Right kidney (tissue), 9 donors: ENCODE measurements at places on chromosomes 6 and 20.

- DNase-seq: no peak
Measured at GRCh38 chr20:4896971-4897497, 104.3 kb downstream of the SLC23A2 start.

DNA sequence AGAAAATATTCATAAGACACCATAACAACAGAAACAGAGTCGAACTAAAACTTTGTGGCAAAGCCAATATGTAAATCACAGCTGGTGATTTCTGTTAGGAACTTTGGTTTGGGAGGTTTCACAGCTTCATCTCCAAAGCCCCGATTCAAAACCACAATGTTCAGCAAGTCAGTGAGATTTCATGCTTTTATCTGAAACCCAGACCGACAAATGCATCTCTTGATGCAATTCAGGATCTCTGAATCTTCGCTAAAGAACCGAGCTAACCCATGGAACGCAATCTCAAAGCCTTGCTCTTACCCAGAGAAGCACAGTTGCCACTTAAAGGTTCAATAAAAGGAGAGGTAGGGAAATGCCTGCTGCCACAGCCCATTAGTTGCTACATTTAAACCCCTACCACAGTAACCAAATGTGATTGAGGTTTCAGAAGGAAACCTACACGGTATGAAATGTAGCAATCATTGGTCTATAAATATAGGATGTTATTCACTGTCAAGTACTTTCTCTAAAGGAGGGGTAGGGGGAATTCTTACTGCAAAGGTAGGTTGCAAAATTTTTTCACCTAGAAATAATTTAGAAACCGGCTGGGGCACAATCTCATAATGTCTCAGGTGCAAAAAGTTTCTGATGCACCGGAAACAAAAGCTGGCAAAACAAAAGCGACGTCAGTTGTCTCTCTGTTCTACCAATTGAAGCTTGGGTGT lies 381.0 kb upstream of the ARID1B start:
- no peak for DNase-seq

GRCh38 chr6:43992126-43992663 lies 135.1 kb downstream of the MRPL14 start:
- no peak for DNase-seq

DNA sequence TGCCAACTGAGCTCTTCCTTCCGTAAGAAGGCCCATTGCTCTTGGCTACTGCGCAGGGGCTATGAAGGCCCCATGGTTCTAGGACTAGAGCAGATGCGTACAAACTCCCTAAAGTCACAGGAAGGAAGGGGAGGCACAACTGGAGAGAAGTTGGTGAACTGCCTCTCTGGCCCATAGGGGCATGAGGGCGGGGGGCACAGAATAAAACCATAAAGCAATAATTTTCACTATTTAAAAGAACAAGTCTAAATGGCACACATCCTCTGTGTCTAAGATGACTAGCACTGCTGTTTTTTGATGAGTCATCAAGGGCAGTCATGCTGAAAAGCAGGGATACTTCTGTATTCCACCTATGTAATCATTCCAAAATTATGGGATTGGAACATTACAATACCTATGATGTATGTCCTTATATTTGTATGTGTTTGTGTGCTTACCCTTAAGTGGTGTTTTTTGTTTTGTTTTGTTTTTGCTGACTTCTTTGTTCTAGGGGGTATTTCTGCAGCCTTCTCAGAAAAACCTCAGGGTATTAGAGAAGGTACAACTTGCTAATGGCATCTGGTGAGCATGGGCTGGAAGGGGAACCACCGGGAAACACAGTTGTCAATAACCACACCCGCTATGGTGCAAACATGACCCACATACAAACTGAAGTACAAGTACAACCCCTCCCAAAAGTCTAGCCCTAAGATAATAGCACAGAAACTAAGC lies 36.9 kb downstream of the B4GALT5 start:
- DNase-seq: no peak

DNA sequence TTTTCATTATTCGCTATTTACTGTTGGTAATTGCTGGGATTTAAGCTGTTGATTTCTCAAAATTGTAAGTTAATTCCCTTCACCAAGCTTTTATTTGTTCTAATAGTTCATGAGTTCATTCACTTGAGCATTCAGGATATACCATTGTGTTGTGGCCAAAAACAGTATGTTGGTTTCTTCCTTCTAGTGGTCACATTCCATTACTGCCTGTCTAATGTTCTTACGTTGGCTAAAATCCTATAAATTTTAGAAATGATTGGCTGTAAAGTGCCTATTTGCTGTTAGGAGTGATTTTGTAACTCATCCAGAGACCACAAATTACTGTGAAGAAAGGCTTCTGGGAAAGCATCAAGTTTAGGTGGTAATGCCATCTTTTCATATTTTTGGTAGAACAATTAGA lies 76.3 kb downstream of the FARS2 start:
- DNase-seq: no peak

GRCh38 chr20:10463622-10464021 lies 28.5 kb downstream of the SLX4IP start:
- DNase-seq: no peak

- no peak for DNase-seq
Measured at GRCh38 chr6:18240230-18240629, 24.1 kb downstream of the DEK start.

- DNase-seq: no peak
Measured at GRCh38 chr6:14380901-14381828, 263.6 kb downstream of the CD83 start.

DNA sequence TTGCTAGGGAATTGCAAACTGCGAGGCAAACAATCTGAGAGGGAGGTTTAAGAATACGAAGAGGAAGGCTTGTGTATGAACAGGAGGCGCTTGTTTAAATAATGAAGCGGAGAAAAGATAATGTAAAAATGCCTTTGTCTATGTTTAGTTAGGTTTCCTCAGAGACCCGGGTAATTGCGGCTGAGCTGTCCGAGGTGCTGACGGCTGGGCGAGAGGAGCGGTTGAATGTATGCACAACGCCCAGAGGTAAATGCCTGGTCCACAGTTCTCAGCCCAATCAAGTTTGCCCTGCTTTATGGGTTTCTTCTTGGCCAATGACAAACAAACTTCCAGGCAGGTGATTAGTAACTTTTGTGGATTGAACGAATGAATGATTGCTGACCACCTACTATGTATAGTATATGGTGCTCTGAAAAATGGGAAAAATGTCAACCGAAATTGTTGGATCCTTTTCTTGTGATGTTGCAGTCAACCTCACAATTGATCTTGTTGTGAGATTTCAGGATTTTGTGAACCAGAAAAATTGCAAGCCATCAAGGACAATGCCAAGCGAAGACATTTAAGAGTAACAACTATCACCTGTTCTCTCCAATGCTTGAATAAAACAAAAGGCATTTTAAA lies 38.3 kb upstream of the SLC32A1 start:
- no peak for DNase-seq

DNA sequence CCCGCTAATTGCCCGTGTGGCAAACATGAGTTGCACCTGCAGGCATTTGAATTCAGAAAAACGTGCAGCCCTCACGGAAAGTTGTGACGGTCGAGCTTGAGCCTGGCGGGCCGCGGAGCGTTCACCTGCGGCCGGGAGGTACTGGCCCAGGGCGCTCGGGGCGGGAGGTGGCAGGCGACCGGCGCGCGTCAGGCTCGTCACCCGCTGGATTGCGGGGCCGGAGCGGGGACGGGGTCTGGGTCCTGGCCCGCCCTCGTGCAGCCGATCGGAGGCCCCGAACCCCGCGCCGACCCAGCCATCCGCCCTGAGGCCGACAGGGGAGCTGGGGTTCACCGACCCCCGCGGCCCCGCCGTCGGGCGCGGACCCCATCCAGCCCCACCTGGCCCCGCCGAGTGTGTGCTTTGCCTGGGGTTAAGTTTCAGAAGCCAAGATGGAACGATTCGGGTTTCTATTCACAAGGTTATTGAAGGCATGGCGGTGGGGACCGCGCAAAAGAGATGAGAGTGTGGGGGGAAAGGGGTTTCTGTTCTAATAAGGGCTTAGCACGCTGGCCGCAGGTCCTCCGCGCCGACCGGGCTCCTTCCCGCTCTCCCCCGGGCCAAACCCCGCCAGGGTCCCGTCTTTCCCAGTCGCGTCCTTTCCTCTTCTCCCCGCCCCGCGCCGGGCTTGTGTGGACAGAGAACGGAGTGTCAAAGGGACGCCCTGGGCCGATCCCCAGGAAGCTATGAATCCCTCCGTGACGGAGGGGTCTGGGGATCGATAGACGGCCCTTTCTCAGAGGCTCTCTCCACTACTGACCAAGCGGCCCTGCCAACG lies 1.6 kb upstream of the HEY2 start:
- DNase-seq: peak; percentile 86

DNA sequence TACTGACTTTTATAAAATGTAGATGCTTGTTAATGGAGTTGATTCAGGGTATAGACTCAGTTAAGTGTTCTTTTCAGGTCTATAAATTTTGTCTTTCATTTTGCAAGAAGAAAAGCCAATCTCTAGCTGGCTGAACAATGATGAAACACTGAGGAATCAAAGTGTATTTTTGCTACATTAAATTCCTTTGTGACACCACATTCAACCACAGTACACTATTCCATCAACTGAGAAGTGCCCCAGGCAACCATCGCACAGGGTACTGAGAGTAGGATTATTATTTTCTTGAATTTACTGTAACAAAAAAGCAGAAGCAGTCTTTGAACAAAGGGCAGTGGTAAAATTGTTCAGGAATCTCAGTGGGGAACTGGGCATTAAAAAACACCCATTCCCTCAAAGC lies 83.6 kb downstream of the PREP start:
- DNase-seq: no peak

DNA sequence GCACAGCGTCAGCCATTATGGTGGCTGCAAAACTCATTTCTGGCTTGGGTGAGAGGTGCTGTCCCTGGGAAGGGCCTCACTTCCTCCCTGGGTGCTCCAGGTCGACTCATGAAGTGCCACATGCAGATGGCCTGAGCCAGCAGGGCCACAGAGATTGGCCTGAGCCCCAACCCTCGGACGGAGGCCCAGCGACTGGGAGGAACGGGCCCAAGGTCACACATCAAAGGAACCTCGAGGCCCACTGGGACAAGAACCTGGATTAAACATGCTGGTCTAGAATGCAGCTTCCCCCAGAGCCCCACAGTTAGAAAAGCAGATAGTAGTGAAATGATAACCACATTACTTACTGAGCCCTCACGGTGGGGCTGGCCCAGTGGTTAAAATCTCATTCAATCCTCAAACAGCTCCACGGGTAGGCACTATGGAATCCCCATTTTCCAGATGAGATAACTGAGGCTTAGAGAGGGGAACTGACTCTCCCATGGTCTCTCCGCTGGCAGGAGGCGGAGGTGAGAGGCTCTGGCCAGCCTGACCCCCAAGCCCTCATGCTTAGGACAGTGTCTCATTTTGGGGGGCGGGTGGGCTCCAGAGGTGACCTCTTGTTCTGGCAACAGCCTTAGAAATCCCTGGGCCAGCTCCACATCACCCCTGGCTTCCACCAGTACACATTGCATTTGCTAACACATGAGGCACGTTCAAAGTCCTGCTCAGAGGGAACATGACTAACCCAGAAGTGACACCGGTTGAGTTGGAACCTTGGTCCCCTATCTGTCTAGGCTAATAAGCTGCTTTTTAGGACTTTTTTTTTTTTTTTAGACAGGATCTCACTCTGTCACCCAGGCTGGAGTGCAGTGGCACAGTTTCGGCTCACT lies 53.0 kb downstream of the SRC start:
- no peak for DNase-seq

GRCh38 chr20:3193806-3194616 lies 10.5 kb downstream of the DDRGK1 start:
- DNase-seq: no peak

GRCh38 chr6:56148488-56149186 lies 98.7 kb downstream of the COL21A1 start:
- no peak for DNase-seq

DNA sequence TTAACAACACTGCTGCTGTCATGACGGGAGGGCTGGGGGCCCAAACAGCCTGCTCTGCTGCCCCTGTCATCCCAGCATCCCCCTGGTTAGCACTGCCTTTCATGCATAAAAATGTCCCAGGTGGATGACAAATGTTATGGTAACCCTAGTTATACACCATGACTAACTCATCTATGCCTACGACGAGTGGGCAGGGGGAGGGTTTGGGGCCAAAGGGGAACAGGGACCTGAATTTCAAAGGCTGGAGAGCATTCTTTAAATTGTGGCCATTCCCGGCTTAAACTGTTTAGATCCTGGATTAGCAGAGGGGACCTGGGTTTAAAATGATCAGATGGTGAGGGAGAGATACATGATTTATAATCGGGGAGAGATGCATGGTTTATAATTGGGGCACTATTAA lies 24.4 kb downstream of the GNAS-AS1 start:
- no peak for DNase-seq

DNA sequence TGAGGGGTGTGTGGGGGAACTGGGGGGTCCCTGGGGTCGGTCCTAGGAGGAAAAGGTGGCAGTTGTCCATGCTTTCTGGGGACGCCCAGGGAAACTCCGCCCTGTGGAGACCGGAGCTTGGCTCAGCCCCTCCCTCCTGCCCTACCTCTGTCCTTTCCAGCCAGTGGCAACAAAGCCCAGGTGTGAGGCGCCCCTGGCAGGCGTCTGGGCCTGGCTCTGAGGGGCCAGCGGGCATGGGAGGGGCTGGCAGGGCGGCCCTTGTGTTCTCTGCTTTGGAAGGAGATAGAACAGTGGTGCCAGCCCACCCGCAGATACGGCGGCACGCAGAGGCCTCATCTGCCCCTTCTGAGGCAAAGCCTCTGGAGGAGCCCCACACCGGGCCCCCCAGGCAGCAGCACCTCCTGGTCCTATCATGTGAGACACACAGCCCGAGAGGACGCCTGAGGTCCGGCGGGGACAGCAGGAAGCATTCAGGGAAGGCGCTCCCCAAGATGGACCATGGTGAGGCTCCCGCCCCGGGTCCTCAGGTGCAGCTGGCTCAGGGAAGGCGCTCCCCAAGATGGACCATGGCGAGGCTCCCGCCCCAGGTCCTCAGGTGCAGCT lies 47.9 kb downstream of the YTHDF1 start:
- no peak for DNase-seq

DNA sequence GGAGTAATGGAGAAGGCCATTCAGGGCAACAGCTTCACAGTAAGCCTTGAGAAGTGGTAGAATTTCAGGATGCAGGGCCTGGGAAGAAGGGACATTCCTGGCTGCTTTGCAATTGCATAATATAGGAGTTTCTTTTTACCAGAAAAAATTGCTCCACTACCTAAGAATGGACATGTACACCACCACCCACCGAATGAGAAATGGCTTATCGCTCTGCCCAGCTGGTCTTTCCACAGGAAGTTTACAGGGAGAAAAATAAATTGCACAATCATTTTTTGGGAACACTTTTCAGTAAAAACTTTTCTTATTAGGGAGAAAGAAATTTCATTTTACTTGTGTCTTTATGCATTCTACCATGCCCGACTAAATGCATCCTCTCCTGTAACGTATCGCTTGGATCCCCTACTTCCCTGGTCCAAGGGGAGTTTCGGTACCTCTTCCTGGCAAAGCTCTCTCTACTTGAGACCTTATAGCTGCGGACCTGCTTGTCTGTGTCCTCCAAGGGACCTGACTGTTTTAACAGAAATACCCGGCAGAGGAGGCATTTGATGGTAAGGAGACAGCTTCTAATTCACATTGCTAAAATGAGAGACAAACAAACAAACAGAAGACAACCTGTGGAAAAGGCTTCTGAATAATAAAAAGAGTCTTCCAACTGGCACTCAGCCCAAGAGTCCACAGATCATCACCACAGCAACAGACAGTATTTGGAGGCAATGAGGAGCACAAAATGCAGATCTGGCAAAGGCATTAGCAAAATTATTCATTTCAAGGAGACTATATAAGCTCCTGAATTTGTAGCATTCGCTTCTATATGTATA lies 54.2 kb downstream of the MAP3K5 start:
- no peak for DNase-seq

GRCh38 chr6:37612475-37612874 lies 85.2 kb downstream of the MDGA1 start:
- no peak for DNase-seq
